ENCODE measurements at places on chromosomes 13 and 19.

GRCh38 chr13:45575830-45576180 is 39.7 kb downstream of the ERICH6B start:
- no peak for DNase-seq

DNA sequence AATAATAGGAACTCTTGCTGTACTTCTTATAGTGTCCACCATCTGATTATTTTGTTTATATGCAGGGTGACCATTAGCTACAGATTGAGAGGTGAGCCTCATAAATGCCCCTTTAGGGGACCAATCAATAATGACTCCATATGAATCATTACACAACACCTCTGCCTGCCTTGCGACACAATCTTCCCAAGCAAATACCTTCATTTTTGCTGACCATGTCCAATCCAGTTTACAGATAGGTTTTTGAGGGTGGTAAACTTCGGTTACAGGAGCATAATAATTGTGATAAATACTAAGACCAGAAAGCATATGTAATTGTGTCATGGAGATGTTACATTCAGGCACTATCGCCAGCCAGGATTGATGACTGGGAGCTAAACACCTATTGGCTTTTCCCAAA is 23.6 kb upstream of the IL17D start:
- no peak for DNase-seq

DNA sequence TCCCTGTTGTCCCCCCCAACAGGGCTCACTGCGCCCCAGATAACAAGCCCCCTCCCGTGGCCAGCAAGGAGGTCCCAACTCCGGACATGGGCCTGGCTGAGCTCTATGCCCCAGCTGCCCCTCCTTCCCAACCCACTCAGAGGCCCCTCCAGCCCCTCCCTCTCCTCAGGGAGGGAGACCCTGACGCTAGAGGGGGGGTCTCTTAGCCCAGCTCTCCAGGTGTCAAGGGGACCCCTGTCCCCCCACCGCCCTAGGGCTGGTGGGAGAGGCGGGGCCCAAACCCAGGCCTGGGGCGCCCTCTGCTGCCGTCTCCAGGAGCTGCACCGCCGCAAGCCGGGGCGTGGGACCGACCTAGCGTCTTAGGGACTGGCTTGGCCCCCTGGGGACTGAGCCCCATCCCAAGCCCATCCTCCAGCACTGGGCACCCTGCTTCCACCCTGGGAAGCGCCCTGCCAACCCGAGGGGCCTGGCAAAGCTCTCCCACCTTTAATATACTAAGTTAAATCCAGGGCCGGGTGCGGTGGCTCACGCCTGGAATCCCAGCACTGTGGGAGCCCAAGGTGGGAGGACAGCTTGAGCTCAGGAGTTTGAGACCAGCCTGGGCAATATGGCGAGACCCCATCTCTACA is 1.4 kb downstream of the GRIN3B start:
- DNase-seq, result no peak

DNA sequence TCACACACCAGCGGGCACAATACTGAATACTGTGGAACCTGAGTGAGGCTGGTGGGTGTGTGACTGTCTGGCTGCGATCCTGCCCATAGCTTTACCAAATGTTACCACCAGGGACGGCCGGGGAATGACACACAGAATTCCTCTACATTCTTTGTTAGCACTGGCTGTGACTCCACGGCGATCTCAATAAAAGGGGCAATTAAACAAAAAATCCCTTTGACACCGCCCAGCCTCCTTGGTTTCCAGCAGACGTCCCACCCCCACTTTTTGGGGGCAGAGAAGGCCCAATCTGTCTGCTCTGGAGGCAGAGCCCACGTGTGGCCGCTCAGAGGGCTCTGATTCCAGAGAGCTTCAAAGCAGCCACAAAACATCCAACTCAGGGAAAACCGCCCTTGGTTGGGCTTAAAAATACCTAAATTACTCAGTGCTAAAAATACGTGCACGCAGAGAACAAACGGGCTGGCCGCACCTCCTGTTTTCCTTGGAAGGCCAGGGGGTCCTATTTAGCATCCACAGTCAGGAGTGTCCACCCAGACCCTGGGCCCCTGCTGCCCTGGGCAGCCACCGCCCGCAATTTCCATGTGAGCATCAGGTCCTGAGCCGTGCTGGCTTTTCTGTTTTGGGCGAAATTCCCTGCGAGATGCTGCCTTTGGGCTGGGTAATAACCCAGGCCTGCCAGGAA is 47.8 kb downstream of the GADD45B start:
- no peak for DNase-seq

- DNase-seq, result no peak
These were observed 110.1 kb downstream of the SLAIN1 start for GRCh38 chr13:77807431-77808135.
